ENCODE measurements at places on chromosomes 4 and X.

DNA sequence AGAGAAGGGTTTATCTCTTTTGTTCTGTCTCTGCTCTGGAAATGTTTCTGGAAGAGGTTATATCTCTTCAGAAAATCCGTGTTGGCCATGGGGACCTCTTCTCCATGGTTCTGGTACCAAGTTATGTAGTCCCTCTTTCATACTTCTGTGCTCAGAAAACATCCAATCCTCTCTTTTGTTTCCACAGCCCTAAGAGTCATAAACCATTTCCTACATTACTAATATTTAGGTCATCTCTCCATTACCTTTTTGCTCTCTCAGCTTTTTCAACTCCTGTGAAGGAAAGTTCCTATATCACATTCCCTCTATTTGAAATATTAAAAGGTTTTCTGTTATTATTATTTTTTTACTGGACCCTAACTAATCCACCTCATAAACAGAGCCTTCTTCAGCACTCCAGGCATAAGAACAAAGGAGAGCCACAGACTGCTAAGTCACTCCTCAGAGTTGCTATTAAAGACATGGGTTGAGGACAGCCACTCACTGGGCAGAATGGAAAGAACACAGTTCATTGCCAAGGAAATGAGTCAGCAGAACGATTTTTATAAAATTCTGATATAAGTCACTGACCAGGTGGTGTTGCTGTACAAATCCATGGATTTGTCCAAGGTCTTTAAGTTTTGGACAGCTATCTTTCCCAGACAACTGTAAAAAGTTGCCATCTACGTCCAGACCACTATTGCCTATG, 122.4 kb upstream of the NPY2R start:
- no peak for DNase-seq

DNA sequence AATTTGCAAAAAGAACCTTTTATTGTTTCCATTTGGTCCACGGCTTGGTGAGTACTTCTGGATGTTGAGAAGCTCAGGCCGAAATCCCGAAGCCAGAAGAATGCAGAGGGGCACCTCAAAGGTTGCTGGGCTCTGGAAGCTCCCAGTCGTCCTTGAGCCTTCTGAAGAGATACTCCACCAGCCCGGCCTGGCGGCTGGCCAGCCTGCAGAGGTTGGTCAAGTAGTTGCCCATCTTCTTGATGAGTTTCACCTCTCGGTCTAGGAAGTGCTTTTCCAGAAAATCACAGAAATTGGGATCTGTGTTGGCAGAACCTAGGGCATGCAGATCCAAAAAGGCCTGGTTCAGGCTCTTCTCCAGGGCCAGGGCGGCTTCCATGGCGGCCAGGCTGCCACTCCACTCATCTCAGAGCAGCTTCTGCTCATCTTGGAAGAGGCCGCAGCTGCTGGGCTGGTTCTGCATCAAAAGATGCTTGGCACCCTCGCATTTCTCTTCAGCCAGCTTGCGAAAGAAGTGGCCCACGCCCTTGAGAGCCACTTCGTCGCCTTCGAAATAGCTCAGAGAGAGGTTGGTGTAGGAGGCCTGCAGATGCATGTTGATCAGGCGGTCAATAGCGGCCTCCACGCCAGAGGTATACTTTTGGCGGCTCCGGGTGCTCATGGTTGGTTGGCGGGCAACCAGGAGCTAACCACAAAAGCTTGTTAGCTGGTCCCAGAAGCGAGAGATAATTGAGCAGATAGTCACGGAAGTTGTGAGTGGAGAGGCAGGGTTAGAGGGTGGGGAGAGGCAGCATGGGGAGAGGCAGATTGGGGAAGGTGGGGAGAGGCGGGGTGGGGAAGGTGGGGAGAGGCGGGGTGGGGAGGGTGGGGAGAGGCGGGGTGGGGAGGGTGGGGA, 76.5 kb upstream of the TSPAN7 start:
- no peak for DNase-seq

GRCh38 chrX:24266996-24267395, 46.9 kb downstream of the SUPT20HL2 start:
- DNase-seq, result no peak

- DNase-seq, result no peak
Measured at GRCh38 chr4:8304827-8305695, 35.5 kb downstream of the HTRA3 start.

DNA sequence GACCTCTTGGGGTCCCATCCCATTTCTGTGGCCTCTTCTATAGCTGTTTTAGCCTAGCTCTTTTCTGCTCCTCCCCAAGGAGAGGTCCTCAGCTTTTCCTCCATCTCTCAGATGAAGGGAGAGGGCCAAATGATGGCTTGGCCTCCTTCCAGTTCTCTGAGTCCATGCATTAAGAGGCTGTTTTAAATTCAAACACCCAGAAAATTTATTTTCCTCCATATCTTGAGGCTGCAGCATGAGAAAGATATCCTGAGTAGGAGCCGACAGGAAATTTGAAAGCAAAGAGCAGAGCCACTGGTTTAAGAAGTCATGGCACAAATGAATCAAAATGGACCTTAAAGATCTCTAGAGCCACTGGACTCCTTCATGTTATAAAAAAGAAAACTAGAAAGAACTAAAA, 558.8 kb downstream of the MID1IP1 start:
- no peak for DNase-seq

DNA sequence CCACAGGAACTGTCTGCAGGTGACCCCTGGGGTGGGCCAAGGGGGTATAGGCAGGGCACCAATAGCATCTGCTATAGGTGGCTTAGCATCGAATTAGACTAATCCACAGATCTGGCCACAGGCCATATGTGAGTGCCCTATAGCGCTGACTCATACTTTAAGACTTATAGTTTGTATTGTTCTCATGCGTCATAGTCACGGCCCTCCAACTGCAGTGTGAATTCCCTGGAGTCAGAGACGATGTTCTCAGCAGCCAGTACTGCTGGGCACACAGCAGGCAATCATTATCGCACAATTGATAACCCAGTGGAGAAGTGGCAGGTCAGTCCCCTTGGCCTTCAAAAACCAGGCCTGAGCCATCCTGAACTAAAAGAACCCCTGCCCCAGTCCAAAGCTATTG, 58.1 kb downstream of the ADGRG2 start:
- DNase-seq, result no peak

DNA sequence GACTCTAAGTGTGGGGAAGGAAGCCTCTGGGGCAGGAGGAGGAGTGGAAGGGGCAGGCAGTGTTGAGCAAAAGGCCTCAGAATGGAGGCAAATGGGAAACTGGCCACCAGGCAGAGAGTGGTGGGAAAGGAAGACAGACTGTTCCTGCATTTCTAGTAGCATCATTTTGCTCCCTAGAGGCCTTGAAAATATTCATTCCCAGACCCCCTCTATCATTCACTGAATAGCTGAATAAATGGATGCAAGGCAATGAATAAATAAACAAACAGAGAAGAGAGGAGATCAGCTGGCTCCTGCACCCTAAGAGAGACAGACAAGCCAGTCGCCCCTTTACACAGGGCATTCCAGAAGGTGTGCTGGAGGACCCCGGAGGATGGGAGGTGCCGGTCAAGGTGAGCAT, 511.9 kb downstream of the BCOR start:
- DNase-seq, result no peak

GRCh38 chrX:16511796-16512776, 137.9 kb upstream of the S100G start:
- no peak for DNase-seq

DNA sequence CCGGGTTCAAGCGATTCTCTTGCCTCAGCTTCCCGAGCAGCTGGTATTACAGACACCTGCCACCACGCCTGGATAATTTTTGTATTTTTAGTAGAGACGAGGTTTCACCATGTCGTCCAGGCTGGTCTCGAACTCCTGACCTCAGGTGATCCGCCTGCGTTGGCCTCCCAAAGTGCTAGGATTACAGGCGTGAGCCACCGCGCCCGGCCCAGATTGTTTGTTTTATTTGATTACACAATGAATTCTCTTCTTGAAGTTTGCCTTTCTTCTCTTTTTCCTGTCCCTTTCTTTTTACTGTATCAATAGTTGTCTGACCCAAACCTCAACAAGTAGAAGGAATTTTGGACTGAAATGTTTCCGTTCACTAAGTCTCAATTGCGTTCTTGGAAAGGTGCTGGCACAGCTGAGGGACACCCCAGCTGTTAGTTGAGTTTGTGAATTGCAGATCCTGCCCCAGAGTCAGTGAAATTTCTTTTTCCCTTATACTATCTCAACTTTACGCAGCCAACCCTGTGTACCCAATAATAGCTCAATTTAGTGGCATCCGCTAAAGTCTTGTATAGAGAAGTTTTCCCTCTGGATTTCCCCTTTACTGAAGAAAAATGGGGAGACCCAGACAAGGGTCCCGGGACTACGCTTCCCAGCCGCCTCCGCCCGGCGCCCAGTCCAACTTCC, 639 bp upstream of the MTM1 start:
- no peak for DNase-seq

DNA sequence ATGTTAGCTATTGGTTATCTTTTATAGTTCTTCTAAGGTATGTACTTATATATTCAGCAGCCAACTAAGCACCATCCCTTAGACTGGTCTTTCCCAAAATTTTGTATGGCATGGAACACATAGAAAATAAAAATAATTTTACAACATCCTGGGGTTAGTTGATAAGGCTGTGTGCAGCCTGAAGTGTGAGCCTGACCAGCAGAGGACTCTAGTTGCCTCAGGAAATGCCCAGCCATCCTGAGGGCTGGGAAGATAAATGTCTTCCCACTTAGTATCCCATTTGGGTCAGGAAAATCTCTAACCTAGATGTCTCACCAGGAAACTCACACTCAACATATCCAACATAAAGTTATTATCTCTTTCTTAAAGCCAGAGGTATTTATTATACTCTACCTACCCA, 251.4 kb upstream of the POF1B start:
- no peak for DNase-seq

DNA sequence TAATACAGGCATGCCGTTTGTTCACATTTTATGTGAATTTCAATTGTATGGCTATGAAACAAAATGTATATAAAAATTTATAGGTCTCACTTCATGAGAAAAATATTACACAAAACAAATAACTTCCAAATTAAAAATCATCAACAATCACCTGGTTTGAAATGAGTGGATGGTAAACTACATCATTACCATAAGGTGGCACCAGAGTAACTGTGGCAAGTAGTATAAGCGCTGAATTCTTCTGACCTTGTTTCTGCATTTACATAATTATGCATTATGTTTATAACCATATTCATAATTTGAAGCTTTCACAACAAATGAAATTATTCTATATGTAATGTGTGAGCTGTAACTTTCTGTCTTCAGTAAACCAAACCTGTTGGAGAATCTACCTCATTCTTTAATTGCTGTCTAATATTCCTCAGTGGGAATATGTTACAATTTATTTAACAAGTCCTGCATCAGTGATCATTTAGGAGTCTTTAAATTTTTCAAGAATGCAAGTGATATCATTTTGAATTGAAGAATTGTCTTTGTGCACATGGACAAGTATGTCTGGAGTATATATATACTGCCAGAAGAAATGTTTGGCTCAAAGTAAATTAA, 55.2 kb downstream of the MMRN1 start:
- no peak for DNase-seq

GRCh38 chrX:95076449-95076848, 1402.4 kb downstream of the FAM133A start:
- DNase-seq, result no peak

- DNase-seq, result no peak
Measured at GRCh38 chr4:85050736-85051135, 84.2 kb upstream of the WDFY3 start.

DNA sequence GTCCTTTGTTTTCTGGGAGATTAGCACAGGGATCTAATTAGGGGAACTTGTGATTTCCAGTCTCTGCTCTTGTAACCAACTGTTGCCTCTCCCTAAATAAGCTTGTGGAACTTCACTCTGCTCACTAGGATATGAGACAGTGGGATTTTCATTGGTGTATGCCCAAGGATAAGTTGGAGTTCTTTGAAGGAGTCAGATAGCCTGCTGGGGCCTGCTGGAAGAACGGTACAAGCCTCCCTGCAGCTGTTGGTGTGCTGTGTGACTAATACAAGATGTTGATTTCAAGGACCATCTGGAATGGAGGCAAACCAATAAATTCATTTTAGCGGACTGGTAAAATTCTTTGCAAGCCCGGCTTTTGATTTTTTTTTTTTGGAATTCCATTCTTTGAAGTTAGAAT, 167.0 kb downstream of the AASDH start:
- DNase-seq, result no peak

GRCh38 chr4:10115271-10115796, 1.3 kb downstream of the WDR1 start:
- no peak for DNase-seq

- DNase-seq, result no peak
Measured at GRCh38 chrX:20352935-20353336, 86.2 kb upstream of the RPS6KA3 start.

DNA sequence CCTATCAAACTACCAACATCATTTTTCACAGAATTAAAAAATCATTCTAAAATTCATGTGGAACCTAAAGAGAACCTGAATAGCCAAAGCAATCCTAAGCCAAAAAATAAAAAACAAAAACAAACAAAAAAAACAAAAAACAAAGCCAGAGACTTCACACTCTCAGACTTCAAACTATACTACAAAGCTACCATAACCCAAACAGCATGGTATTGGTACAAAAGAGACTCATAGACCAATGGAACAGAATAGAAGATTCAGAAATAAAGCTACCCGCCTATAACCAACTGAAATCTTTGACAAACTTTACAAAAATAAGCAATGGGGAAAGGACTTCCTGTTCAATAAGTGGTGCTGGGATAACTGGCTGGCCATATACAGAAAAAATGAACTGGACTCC, 152.3 kb upstream of the SMIM31 start:
- no peak for DNase-seq

GRCh38 chr4:181944527-181944926, 298.7 kb upstream of the TENM3 start:
- no peak for DNase-seq

DNA sequence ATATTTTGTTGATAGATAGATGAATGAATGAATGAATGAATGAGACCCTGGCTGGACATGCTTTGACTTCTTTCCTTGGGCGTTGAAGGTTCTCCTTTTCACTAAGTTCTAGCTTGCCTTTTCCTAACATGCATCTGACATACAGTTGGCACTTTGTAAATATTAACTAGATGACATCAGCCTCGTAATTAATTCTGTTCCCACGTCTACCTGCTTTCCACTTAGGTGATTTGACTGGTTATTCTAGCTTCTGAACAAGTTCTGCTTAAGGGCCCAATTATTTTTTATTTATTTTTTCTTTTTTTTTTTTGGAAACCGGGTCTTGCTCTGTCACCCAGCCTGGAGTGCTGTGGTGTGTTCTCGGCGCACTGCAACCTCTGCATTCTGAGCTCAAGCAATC, 13.9 kb upstream of the RASL11B start:
- no peak for DNase-seq

- no peak for DNase-seq
Measured at GRCh38 chr4:89152972-89153371, 41.6 kb downstream of the TIGD2 start.

- no peak for DNase-seq
Measured at GRCh38 chr4:8048856-8049676, 109.4 kb upstream of the AFAP1 start.

- DNase-seq, result no peak
Measured at GRCh38 chr4:1723131-1723801, 1.9 kb downstream of the TACC3 start.

GRCh38 chr4:72613959-72614358, 44.9 kb upstream of the ADAMTS3 start:
- DNase-seq, result no peak

GRCh38 chrX:93875621-93876282, 201.7 kb downstream of the FAM133A start:
- DNase-seq, result no peak

- no peak for DNase-seq
Measured at GRCh38 chr4:78346222-78346621, 205.3 kb upstream of the ANXA3 start.

Data from stimulated activated CD8-positive, alpha-beta memory T cell treated with anti-CD3 and anti-CD28 coated beads, Interleukin-15, amount 100 ng/mL, for 1 hour (primary cell).